ENCODE measurements at places on chromosomes 11 and 22.

- no peak for DNase-seq
These were observed 703.4 kb downstream of the NTM start for GRCh38 chr11:132073787-132074186.

GRCh38 chr11:78691215-78691614 lies 116.6 kb upstream of the NARS2 start:
- no peak for DNase-seq

- no peak for DNase-seq
These were observed 868 bp upstream of the MYEOV start for GRCh38 chr11:69293087-69293486.

- DNase-seq = no peak
These were observed 124.3 kb upstream of the RASSF10 start for GRCh38 chr11:12884751-12885318.

GRCh38 chr22:25753252-25753651 lies 11.3 kb downstream of the MYO18B start:
- no peak for DNase-seq

DNA sequence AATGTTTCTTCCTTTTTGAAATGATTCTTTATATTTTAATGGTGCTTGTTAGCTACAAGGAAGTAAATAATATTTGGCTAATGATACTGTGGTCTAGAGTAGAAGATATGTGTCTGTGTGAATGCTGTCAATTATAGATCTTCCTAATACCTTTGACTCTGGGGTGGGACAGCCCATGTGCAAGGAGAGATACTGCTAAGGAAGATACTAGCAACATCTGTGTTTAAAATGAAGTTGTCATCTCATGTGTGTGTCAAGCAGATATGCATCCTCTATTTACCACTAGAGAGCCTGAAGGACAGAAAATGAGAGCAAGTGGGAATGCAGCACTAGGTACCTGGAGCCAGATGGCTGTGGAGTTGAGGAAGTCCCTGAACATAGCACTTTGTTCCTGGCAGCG lies 34.1 kb downstream of the PPME1 start:
- no peak for DNase-seq

GRCh38 chr22:26393929-26394328 lies 35.1 kb upstream of the ASPHD2 start:
- DNase-seq = no peak

- no peak for DNase-seq
These were observed 112.4 kb upstream of the PITPNB start for GRCh38 chr22:28031383-28031922.

- no peak for DNase-seq
These were observed 2.0 kb upstream of the NRXN2 start for GRCh38 chr11:64724863-64725532.

- DNase-seq = no peak
These were observed 454.0 kb upstream of the DDI1 start for GRCh38 chr11:103582351-103582909.

- no peak for DNase-seq
These were observed 13.3 kb downstream of the B3GAT1 start for GRCh38 chr11:134398644-134399292.

DNA sequence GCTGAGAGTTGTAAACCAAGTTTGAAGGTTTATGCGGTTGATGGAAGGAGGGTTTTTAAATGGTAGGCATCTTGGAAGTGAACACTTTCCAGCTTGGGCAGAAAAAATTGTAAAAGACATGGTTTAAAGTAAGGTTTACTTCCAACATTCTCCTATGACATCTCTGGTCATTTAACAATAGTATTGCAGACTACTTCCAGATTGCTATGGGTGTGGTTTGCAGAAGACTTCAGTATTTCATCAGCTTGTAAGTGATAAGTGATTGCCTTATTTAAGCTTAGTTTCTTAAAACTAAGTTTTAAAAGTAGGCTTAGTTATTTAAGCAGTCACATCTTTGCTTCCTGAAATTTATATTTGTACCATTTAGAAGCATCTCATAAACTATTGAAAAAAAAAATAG lies 7.2 kb upstream of the STT3A start:
- DNase-seq = no peak

DNA sequence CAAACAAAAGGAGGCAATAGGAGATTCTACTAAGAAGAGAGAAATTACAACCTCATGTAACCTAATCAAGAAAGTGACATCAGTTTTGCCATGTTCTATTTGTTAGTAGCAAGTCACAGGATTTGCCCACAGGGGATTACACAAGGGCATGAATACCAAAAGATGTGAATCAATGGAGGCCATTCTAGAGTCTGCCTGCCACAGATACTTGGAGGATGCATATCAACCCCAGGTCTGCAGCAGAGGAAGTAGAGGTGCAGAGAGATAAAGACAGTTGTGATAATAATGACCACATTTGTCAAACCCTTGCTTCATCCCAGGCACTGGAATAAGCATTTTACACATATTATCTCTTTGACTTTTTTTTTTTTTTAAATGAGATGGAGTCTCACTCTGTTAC lies 2.4 kb upstream of the ASCC2 start:
- DNase-seq = no peak

- no peak for DNase-seq
These were observed 60.6 kb downstream of the DGCR2 start for GRCh38 chr22:19061471-19062138.

DNA sequence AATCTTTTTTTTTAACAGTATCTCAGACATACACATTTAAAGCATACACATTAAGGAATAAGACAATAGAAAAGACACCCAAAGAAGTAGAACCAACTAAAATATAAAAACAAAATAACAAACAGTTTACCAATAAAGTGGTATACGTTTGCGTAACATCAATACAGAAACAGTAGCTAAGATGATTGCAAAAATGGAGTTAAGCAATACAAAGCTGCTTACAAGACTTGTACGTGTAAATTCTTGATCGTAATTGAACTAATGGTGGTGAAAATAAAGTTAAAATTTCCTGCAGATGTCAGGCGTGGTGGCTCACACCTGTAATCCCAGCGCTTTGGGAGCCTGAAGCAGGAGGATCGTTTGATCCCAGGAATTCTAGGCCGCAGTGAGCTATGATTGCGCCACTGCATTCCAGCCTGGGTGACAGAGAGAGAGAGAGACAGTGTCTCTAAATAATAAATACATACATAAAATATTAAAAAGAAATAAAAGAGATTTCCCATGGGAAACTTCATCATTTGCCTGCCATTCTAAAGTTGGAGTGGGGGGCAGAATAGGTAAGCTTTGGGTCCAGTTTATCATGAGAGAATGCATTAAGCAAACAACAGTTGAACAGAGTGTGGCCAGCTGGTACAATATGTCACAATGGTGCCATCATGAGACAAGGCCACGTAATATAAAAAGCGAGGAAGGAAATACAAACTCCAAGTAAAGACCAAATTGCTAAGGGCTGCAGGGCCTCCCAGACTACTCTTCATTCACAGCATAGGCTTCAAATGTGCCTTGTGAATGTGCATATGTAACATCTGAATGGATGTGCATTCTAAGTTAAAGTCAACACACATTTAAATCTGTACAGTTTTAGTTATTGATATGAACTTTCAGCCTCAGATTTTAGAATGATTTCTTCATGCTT lies 38.9 kb upstream of the EED start:
- DNase-seq = no peak

DNA sequence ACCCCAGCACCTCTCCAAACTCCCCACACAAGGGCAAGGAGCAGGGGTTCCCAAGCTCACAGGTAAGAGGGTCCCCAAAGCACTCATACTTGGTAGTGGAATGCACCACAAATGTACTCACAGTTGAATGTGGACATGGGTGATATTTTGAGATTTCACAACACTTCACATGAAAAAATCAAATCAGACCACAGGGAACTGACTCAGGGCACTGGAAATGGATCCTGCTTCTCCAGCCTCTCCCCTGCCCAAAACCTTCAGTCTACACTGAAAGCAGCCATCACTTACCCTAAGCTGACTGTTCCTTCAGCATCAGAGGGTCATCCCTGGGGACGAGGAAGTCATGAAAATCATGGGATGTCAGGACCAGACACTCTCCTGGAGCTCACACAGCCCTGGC lies 40.2 kb downstream of the SCGB1A1 start:
- DNase-seq = no peak

DNA sequence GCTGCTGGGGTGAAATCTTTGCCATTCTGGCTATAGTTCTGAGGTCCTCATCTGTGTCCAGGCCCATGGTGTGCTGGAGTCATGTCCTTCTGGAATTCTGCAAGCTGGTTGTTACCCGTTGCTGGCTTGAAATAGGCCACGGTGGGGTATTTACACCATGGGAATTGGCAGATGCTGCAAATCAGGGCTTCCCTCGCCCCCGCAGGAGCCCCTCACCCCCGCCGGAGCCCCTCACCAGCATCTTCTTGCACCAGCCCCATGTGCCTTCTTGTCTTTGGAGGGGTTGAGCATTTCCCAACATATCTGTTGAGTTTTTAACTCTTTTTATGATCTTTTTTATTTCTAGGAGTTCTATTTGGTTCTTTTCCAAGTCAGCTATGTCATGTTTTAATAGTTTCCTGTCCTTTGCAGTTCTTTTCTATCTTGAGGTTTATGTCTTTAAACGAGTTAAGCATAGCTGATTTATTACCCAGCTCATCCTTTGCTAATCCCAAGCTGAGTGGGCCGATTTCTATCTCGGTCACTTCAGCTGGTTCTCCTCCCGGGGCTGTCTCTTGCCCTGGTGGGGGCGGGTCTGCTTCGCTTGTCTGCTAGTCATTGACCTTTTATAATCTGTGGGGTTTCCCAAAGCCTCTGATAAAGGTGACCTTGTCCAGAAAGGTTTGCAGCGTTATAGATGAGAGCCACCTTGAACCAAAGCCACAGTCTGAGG lies 17.6 kb downstream of the ANO1 start:
- no peak for DNase-seq
